ENCODE measurements at places on chromosomes 11 and 22. TPM values are rescaled to one million over a fixed set of nuclear protein-coding genes. Genes with fewer than 3 reads are reported as not detected.
A peak's percentile ranks its signal among the peaks of the same experiment; 100 is the strongest.

DNA sequence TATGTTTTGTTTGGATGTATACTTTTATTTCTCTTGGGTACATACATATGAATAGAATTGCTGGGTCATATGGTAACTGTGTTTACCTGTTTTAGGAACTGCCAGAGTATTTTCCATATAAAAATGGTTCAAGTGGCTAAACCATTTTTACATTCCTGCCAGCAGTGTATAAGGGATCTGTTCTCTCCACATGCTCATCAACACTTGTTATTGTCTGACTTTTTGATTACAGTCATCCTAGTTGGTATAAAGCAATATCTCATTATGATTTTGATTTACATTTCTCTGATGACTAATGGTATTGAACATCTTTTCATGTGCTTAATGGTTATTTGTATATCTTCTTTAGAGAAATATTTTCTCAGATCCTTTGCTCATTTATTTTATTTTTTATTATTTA is 104.2 kb upstream of the RRM1 start:
- DNase-seq: no peak

Gene GGT1
- total RNA-seq: 36.9 TPM

GRCh38 chr11:93541884-93542810 is 1.0 kb downstream of the SMCO4 start:
- DNase-seq: peak; percentile 12

- DNase-seq: no peak
Measured at GRCh38 chr11:58771458-58771855, 39.7 kb upstream of the GLYAT start.

GRCh38 chr11:126008956-126009355 is 53.7 kb downstream of the CDON start:
- DNase-seq: no peak

Data from CD8-positive, alpha-beta memory T cell (primary cell).